ENCODE measurements at places on chromosomes 4 and X.

- DNase-seq, result no peak
These were observed 181.8 kb downstream of the HS6ST2 start for GRCh38 chrX:132776486-132777210.

DNA sequence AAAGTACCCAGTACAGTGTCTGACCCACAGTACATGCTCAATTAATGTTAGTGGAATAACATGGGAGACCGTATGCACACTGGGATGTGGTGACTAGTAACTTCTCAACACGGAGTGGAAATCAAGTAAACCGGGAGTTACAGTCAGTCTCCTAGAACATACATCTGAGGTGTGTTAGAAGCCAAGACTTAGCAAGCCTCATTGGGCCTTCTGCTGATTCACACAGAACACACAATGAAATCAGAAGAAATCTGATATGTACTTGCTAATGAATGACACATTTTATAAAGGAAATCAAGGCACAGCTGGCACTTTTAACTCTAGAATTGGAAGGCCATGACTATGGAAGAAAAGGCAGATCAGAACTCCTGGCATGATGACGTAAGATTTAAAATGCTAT, 13.0 kb downstream of the TRAPPC2 start:
- DNase-seq, result no peak

- DNase-seq, result no peak
These were observed 10.7 kb downstream of the RBPJ start for GRCh38 chr4:26331380-26331950.

GRCh38 chrX:120769576-120770341, 105.9 kb downstream of the CT47B1 start:
- no peak for DNase-seq

DNA sequence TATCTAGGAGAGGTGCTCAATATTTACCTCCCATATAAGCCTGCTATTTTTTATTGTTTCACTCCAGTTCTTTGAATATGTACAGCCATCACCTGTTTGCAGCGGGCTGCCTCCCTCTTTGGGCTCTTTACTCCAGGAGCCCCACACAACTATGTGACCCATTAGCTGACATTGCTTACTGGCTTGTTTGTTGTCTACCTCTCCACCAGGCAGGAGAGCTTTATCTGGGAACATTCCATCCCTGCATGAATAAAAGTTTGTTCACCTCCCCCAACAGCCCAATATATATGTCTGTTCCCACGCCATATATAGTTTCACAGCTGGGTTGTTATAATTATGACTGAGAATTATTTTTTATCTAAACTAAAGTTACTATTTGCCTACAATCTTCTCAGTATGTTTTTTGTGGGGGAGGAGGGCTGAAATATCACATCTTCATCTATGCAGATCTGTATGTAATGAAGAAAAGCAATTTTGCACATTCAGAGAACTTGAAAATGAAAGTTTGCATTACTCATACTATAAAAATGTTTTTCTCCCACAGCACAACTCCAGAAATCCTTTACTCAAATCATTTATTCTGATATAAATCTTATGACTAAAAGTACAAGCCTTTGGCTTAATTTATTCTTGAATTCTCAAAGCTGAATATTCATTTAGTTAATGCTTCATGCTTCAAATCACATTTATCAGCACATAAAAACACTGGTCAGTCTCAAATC, 61.2 kb upstream of the DAPP1 start:
- DNase-seq, result no peak

GRCh38 chr4:15766821-15767220, 11.3 kb upstream of the CD38 start:
- no peak for DNase-seq

DNA sequence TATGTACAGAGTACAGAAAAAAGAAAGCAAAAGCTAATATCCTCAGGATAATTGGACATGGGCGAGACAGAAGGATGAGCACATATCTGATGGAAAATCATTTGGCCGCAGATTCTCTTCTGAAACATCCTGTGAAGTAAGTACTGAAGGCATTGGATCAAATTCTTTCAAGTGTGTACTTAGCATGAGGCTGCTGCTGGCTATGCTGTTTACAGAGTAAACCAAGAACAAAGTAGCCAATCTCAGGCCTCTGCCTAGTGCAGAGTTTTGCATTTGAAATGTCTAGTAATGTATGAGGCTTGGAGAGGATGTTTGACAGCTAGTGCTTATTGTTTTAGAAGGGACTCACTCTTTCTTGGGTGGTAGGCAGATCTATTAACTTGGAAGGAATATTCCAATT, 128.5 kb downstream of the MAGEC2 start:
- DNase-seq, result no peak

DNA sequence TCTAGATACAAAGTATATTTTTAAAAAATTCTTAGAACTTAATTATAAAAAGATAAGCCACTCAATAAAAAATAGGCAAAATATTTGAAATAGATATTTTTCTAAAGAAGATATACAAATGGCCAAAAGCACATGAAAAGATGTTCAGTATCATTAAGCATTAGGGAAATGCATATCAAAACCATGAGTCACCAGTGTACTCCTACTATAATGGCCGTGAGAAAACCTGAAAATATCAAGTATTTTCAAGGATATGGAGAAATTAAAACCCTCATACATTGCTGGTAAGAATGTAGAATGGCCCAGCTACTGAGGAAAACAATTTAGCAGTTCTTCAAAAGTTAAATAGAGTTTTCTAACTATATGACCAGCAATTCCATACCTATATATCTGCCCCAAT, 337.9 kb downstream of the CAMK2D start:
- DNase-seq, result no peak

DNA sequence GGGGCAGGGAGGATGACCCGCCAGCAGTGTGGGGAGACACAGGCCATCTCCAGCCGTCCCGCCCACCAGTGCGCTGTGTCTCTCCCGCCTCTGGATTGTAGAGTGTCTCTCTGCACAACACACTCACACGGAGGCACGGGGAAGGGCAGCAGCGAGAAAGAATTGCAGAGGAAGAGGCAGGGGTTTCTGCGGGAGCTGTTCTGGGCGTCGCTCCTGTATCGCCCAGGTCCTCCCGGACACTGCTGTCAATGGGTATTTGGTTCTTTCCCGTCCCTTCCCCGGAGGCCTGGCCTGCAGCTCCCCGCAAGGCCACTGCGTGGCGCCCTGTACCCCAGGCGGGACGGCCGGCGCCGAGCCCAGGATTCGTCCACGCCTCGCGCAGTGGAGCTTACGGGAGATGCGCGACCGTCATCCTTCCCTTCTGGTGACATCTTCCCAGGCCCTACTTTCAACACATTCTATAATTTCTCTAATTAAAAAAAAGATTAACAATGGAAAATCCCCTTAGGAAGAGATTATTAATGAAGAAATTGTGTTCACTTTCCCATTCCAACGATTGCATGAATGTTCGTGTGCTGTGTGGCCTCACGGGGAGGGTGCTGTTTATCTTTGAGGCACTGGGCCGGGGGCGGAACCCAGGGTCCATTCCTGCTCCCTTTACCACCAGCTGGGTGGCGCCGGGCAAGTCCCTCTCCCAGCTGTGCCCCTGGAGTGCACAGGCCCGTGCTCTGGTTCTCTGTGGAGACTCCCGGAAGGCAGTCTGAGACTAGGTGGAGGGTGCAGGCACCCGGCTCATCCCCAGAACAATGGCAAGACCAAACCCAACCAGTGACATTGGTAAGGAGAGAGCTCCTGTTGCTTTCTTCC, 95.7 kb downstream of the CPZ start:
- no peak for DNase-seq

DNA sequence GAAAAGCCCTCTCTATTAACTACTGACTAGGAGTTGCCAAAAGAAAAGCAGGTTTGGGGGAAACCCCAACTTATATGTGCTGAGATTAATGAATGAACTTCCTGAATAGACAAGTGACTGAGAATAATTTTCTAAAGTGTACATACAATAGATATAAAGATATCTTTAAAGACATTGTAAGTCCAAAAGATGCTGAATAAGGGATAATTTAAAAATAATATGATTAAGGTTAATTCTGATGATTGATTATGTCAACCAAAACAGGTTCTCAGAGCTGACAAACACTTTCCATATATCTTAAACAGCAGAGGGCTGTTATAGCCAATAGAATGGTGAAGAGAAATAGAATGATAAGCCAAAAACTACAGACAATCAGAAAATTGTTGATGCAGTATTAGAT, 28.6 kb downstream of the AGA start:
- DNase-seq, result no peak

Data from activated CD4-positive, CD25-positive, alpha-beta regulatory T cell (primary cell).